ENCODE measurements at places on chromosomes 13 and 19. TPM values are rescaled to one million over a fixed set of nuclear protein-coding genes. Genes with fewer than 3 reads are reported as not detected.

- no peaks in the 10 kb centered on the region for H3K27me3 ChIP-seq
- H3K4me1 ChIP-seq = no peaks in the 10 kb centered on the region
- H3K36me3 ChIP-seq = no peaks in the 10 kb centered on the region
- H3K4me3 ChIP-seq = no peak overlapping the region
- no peak overlapping the region for H3K27ac ChIP-seq
Measured at GRCh38 chr13:77356155-77356554, 29.3 kb upstream of the MYCBP2 start.

The NAXD gene
- total RNA-seq = 32.1 TPM

The ZNF329 gene
- 1.7 TPM for total RNA-seq

The FSD1 gene
- 20.1 TPM for total RNA-seq

GRCh38 chr19:16611121-16611520, 16.9 kb downstream of the MED26 start:
- H3K4me1 ChIP-seq = peaks cover 3% of the 10 kb centered on the region
- H3K27me3 ChIP-seq = no peaks in the 10 kb centered on the region
- no peaks in the 10 kb centered on the region for H3K36me3 ChIP-seq
- no peak overlapping the region for H3K4me3 ChIP-seq
- no peak for DNase-seq
- no peak overlapping the region for H3K27ac ChIP-seq

The OBI1 gene
- 14.0 TPM for total RNA-seq

The SIGLEC11 gene
- total RNA-seq = not detected

The ANKRD24 gene
- total RNA-seq = 1.7 TPM

DNA sequence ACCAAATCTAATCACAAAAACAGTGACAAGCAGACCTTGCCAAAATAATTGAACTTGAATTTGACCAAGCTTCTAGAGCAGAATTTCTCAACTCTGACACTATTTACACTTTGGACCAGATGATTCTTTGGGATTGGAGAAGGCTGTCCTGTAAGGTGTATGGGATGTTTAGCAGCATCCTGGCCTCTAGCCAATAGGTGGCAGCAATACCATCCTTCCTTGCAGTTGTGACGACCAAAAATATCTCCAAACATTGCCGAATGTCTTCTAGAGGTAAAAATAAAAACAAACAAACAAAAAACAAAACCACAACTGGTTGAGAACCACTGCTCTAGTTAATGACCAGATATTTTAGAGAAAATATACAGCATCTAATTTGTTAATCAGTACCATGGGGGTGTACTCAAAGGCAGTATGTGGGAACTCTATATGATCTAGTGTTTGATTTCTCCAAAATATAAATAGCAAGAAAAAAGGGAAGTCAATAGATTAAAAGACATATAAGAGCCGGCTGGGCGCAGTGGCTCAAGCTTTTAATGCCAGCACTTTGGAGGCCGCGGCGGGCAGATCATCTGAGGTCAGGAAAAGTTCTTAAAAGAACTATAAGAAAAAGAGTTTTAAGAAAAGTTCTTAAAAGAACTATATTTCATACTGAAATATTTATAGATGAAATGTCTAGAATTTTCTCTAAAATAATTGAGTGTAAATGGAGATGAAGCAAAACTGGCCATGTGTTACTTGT, 60.9 kb upstream of the ZNF527 start:
- no peak overlapping the region for H3K4me3 ChIP-seq
- H3K27me3 ChIP-seq = no peaks in the 10 kb centered on the region
- H3K36me3 ChIP-seq = no peaks in the 10 kb centered on the region
- no peaks in the 10 kb centered on the region for H3K4me1 ChIP-seq
- H3K27ac ChIP-seq = no peak overlapping the region
- DNase-seq = no peak

DNA sequence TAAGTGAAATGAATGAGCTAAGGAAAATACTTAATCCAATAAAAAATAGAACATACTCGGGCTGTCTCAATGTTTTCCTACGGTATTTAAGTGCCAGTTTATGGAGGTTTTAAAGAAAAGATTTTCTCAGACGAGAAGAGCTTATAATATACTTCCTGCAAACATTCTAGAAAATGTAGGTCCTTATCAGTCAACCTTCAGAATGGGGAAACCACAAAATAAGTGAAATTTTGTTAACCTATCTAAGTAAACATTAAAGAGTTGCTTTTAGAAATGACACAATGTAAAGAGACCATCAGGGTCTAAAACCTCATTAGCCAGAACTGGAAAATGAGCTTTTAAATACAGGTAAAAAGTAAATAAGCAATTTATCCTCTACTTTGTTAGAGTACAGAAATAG, 12.1 kb downstream of the MIR17HG start:
- H3K27me3 ChIP-seq = no peaks in the 10 kb centered on the region
- peaks cover 6% of the 10 kb centered on the region for H3K36me3 ChIP-seq
- H3K4me3 ChIP-seq = no peak overlapping the region
- H3K27ac ChIP-seq = no peak overlapping the region

GRCh38 chr19:55228403-55229031, at the start of gene TMEM86B:
Gene TMEM86B, minus strand, starts transcription at chr19:55228763. Its CDS starts 22 bp downstream, at chr19:55228741.
- no peak within 1 kb of the TSS for H3K27ac ChIP-seq
- H3K27me3 ChIP-seq = no peaks in the 10 kb centered on the region
- no peaks in the 10 kb centered on the region for H3K4me1 ChIP-seq
- peaks cover 16% of the 10 kb centered on the region for H3K36me3 ChIP-seq

DNA sequence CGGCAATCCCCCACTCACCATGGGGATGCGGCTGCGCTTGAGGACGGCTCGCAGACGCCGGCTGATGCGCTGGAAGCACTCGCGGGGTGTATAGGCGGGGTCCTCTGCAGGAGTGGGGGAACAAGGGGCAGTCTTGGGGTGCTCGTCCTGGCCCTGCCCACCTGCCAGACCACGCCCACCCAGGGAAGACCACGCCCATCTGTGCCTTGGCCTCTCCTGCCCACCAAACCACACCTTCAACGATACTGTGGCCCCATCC, 6.7 kb downstream of the RNU6-9 start:
- no peak for DNase-seq
- no peak overlapping the region for H3K4me3 ChIP-seq
- H3K36me3 ChIP-seq = peaks cover 7% of the 10 kb centered on the region
- no peaks in the 10 kb centered on the region for H3K27me3 ChIP-seq
- H3K27ac ChIP-seq = peak overlapping the region; percentile 49

GRCh38 chr13:74026753-74027152, 107.5 kb downstream of the KLF12 start:
- no peaks in the 10 kb centered on the region for H3K27me3 ChIP-seq
- no peak overlapping the region for H3K4me3 ChIP-seq
- no peak overlapping the region for H3K27ac ChIP-seq
- H3K4me1 ChIP-seq = no peaks in the 10 kb centered on the region
- no peaks in the 10 kb centered on the region for H3K36me3 ChIP-seq

The KLHL1 gene
- not detected for total RNA-seq

DNA sequence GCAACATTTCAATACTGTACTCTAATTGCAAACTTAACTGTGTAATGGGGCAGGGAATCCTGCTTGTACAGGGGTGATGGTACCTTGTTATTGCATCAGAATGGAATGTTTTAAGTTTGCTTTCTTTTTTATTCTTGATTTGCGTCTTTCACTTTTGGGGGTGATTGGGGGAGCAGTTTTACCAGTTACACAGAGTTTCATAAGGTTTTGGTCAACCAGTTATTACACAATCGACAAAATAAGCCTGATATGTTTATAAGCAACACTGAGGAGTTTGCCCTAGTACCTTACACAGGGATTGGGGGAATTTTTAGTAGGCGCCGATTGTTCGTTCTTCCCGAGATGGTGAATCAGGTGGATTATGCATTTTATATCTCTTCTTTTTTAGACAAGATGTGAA, 2.7 kb downstream of the KLF5 start:
- DNase-seq = no peak
- peaks cover 36% of the 10 kb centered on the region for H3K4me1 ChIP-seq
- peaks cover 34% of the 10 kb centered on the region for H3K36me3 ChIP-seq
- H3K27ac ChIP-seq = peak overlapping the region; percentile 83

- no peaks in the 10 kb centered on the region for H3K4me1 ChIP-seq
- no peak overlapping the region for H3K27ac ChIP-seq
- H3K27me3 ChIP-seq = no peaks in the 10 kb centered on the region
Measured at GRCh38 chr13:32783067-32783466, 196.8 kb downstream of the PDS5B start.

GRCh38 chr13:57858376-57858775, 226.8 kb downstream of the PCDH17 start:
- H3K36me3 ChIP-seq = no peaks in the 10 kb centered on the region
- H3K4me3 ChIP-seq = no peak overlapping the region
- H3K27me3 ChIP-seq = no peaks in the 10 kb centered on the region
- no peak overlapping the region for H3K27ac ChIP-seq
- DNase-seq = no peak

- H3K4me3 ChIP-seq = no peak overlapping the region
- H3K27me3 ChIP-seq = peaks cover 4% of the 10 kb centered on the region
- no peaks in the 10 kb centered on the region for H3K36me3 ChIP-seq
- H3K4me1 ChIP-seq = no peaks in the 10 kb centered on the region
- DNase-seq = no peak
- H3K27ac ChIP-seq = no peak overlapping the region
Measured at GRCh38 chr13:26469602-26470001, 87.9 kb upstream of the WASF3 start.

The CEACAM4 gene
- not detected for total RNA-seq

GRCh38 chr19:41328842-41329225, 18.9 kb downstream of the CCDC97 start:
- peaks cover 6% of the 10 kb centered on the region for H3K36me3 ChIP-seq
- H3K27me3 ChIP-seq = no peaks in the 10 kb centered on the region
- no peak overlapping the region for H3K4me3 ChIP-seq
- peaks cover 8% of the 10 kb centered on the region for H3K4me1 ChIP-seq

- H3K4me1 ChIP-seq = no peaks in the 10 kb centered on the region
- no peak overlapping the region for H3K27ac ChIP-seq
- DNase-seq = no peak
Measured at GRCh38 chr13:93227280-93227877, 772 bp downstream of the GPC6 start.

GRCh38 chr13:111302045-111302726, 18.3 kb upstream of the TEX29 start:
- H3K36me3 ChIP-seq = peaks cover 29% of the 10 kb centered on the region
- no peaks in the 10 kb centered on the region for H3K4me1 ChIP-seq
- H3K27me3 ChIP-seq = no peaks in the 10 kb centered on the region
- no peak for DNase-seq
- no peak overlapping the region for H3K27ac ChIP-seq

DNA sequence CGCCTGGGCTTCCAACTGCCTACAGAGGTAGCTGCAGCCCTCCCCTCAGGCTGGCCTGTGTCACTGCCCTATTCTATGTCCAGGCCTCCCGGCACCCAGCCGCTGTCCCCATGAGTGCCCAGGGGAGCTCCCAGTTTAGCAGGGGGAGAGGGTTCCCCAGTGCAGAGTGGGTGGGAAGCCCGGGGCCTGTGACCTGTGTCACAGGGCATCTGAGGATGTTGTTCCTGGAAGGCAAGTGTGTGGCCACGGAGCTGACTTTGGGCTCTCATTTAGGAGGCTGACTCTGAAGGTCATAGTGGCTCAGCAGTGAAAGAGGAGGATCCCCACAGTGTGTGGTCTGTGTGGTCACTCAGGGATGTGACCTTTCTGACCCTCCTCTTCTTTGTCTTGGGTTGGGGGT, 25.1 kb downstream of the PPP1R37 start:
- H3K27ac ChIP-seq = no peak overlapping the region
- H3K4me1 ChIP-seq = peaks cover 4% of the 10 kb centered on the region
- no peaks in the 10 kb centered on the region for H3K27me3 ChIP-seq

The ATP7B gene
- 10.3 TPM for total RNA-seq

DNA sequence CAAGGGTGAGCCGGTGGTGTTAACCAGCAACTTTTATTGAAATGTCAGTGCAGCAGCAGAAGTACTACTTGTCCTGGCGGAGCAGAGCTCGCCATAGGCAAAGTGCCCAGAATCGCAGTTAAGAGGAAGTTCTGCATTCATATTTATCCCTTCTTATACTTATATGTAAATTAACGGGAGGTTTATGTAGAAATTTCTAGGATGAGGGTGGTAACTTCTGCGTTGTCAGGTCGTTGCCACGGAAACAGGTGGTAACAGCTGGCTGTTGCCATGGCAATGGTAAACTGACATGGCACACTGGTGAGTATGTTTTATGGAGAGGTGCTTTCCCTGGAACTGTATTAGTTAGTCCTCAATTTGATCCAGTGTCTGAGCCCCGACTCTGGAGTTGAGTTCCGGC, 2494.9 kb upstream of the PCDH20 start:
- H3K4me3 ChIP-seq = no peak overlapping the region
- H3K27ac ChIP-seq = no peak overlapping the region
- H3K27me3 ChIP-seq = no peaks in the 10 kb centered on the region
- DNase-seq = no peak

DNA sequence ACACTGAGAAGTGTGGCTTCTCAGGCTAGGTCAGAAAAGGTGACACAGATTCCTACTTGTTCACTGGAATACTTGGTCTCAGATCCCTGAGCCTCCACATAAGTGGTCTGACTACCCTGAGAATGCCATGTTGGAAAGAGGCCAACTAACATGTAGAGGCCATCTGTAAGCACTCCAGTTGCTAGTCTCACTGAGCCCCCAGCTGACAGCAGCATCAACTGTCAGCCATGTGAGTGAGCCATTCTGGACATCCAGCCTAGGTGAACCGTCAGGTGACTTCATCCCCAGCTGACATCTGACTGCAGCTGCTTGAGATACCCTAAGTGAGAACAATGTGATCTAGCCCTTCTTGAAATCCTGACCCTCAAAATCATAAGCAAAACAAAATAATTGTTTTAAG, 18.1 kb upstream of the ARL11 start:
- no peak overlapping the region for H3K4me3 ChIP-seq
- no peaks in the 10 kb centered on the region for H3K36me3 ChIP-seq
- peaks cover 5% of the 10 kb centered on the region for H3K4me1 ChIP-seq
- no peak for DNase-seq
- H3K27ac ChIP-seq = no peak overlapping the region

Measured in HCT116 (cell line).